ENCODE measurements at places on chromosomes 12 and 14.
A peak's percentile ranks its signal among the peaks of the same experiment; 100 is the strongest.

DNA sequence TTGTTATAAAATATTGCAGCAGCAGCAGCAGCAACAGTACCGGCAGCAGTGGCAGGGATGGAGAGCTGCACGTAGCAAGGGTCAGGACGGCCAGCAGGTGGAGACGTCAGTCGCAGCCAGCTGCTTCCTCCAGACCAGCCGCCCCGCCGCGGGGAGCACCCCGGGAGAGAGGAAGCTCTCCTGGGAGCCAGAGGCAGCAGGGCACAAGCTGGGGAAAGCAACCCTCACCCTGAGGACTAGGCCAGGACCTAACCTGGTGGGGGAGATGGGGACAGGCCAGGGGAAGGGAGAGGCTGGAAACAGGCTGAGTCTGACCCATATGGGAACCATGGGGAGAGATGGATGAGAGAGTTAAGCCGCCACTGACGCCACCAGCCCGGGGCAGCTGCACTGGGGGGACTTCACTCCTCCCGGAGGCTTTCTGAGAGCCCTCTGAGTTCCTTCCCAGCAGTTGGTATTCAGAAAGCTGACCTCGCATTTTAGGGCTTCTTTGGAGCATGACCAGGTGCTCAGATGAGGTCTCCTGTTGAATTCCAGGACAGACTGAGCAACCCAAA, 56.3 kb downstream of the SPTB start:
- peak; percentile 52 for DNase-seq

GRCh38 chr12:21938879-21939278, 2.3 kb downstream of the ABCC9 start:
- no peak for DNase-seq

DNA sequence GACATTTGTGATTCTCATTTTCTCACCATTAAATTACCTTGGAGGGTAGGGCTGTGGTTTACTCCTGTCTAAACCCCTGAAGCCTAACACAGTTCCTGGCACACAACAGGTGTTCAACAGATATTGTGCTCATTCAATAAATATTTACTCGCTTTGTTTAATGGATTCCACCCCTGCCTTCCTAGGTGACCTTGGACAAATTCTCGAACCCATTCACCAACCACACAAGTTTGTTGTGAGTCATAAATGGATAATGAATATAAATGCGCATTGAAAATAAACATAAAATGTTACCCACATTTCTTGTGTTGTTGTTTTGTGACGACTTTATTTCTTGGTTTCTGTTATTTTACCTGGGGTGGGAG, 362 bp upstream of the TSFM start:
- DNase-seq, result no peak

GRCh38 chr12:121939186-121939585, 20.8 kb downstream of the CFAP251 start:
- DNase-seq, result no peak

DNA sequence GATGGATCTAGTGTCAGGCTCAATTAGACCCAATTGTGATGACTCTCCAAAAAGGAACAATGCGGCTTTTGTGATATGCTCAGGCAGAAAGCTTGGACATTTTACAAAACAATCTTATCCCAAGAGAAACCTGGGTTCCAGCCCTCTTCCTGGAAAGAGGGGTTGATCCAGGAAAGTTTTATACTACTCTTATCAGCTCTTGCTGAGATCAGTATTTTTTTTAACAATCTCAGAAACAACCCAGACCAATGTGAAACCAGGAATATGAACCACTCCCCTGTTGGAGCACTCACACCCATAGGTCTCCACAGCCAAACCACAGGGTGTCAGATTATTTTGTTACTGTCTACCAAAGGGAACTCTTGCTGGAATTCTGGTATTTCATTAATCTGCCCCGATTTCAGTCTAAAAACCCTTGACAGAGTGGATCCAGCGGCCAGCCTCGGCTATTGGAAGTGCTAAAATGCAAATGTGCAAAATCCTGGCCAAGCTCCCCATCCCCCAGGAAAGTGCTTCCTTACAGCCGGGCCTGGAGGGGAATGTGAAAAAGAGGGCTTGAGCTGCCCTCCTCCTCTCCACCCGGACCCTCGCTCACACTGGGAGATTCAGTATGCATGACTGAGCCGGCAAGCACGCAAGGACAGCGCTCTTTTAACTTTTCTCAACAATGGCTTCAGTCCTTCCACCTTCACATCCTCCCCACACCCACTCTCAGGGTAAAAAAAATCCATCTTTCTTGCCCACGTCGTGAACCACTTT, 4.0 kb downstream of the FBXL14 start:
- DNase-seq, result no peak

GRCh38 chr12:100166232-100166631, 23.6 kb upstream of the BLTP3B start:
- DNase-seq, result no peak

DNA sequence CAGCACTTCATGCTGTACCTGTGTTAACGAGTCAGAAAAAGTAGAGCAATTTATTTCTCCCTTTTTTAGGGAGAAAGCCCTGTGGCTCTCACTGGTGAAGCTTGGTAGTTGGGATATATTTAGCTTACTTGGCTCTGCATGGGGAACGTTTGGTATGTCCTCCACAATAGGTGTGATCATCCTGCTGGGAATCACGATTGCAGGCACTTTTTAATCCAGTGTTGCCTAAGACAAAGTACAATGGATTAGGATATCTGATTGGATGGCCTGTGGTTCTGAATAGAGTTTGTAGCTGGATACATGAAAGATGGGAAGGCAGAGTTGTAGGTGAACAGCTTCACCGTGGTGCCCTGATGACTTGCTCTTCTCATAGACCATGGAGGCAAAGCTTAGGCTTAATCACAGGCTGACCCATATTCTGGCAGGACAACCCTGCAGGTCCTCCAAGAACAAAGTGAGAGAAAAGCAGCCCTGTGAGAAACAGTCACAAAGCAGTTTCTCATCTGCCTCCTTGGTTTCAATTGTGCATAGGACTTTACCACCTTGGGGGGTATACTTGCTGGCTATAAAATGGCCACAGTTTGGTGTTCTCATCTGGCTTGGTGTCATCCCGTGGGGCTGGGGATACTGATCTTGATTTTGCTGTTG, 7.5 kb downstream of the RESF1 start:
- no peak for DNase-seq

DNA sequence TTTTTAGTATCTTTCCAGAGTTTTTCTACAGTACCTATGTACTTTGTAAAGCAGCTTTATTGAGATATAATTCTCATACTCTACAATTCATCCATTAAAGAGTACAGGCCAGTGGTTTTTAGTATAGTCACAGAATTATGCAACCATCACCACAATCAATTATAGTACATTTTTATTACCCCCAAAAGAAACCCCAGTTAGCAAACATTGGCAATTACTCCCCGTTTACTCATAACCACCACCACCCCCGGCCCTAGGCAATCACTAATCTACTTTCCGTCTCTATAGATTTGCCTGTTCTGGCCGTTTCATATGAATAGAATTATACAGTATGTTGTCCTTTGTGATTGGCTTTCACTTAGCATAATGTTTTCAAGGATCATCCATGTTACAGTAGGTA, 119.8 kb downstream of the KICS2 start:
- DNase-seq, result no peak

Measured in T-helper 9 cell (primary cell).